ENCODE measurements at places on chromosomes 2 and 18. TPM values are rescaled to one million over a fixed set of nuclear protein-coding genes. Genes with fewer than 3 reads are reported as not detected.

TXNDC2 gene
- not detected for total RNA-seq

AQP4 gene
- not detected for total RNA-seq

DNA sequence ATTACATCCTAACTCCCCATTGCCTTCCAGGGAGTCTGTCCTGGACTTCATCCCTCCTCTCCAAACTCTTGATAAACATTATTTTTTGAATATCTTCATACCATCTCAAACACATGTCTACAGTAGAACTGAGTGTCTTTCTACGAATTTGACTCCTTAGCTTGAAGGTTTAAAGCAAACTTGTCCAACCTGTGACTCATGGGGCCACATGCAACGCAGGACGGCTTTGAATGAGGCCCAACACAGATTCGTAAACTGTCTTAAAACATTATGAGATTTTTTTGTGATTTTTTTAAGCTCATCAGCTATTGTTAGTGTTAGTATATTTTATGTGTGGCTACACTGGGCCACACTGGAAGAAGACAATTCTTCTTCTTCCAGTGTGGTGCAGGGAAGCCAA lies 98.1 kb downstream of the PARD3B start:
- no peak for DNase-seq

DNA sequence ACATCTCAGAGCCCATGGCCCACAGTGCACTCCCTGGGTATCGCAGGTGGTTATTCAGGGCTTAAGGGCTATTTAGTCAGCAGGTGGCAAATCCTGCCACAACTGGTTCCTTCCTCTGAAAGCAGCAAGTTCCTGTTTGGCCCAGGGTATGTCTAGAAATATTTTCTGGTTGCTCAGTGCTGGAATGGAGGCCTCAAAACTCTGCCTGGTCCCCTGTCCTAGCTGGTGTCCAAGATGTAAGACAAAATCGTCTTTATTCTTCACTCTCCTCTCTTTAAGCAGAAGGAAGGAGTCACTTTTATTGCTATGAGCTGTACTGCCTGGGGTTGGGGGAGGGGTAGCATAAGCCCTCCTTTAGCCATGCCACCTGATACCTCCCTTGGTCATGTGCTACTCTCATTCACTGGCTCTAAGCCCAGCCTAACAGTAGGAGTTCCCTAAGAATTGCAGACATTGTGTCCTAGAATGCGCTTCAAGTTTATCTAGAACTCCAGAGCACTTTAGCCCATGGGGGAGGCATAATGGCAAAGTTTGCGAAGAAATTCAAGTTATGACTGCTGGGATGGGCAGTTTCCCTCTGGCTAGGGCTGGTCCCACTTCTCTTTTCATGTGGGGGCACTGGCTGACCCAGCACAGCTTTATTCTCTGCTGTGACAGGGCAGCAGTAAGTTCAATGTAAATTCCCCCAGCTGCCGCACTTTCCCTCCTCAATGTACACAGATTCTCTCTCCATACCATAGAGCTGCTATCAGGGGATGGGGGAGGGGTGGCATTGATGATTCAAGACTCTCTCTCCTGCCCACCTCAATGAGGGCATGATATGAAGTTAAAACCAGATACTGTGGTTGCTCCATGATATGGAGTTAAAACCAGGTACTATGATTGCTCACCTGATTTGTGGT lies 27.1 kb upstream of the CWC22 start:
- DNase-seq, result no peak

LRRC30 gene
- total RNA-seq, result not detected

GRCh38 chr2:120318626-120319025 lies 27.3 kb upstream of the INHBB start:
- no peak for DNase-seq

SERPINB2 gene
- not detected for total RNA-seq
